ENCODE measurements at places on chromosomes 2 and 18.

DNA sequence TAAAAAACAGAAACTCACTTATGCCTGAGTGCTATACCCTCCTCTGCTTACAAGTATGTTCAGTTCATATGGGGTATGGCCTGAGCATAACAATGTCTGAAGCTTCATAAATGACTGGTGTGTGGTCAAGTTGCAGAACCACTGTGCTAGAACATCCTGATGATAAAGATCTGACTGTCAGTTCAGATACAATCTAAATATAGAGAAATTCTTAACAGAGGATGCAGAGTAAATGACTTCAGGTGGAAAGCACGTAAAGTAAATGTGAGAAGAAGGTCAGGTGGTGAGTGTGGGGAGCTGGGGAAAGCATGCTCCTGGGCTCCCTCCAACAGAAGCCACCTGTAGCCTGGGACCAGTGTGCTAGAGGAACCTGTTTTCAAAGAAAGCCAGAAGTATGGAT lies 926.2 kb downstream of the TSN start:
- DNase-seq = no peak

- no peak for DNase-seq
Measured at GRCh38 chr2:99777656-99778290, 288.0 kb upstream of the REV1 start.

DNA sequence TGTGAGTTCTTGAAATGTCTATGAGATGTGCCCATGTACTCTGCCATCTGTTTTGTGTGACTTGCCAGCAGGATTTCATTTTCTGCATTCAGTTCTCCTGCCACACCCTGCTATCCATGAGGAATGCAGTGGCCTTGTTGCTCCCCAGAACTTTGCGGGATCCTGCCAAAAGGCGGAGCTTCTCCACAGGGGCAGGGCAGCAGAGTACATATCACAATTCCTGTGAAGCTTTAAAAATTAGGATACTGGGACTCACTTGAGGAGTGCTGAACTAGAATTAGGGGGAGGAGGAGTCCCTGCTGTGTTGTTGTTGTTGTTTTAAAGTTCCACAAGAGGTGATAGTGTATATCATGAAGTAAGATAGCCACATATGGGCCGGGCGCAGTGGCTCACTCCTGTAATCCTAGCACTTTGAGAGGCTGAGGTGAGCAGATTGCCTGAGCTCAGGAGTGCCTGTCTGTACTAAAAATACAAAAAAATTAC lies 76.4 kb downstream of the TANC1 start:
- DNase-seq = no peak

DNA sequence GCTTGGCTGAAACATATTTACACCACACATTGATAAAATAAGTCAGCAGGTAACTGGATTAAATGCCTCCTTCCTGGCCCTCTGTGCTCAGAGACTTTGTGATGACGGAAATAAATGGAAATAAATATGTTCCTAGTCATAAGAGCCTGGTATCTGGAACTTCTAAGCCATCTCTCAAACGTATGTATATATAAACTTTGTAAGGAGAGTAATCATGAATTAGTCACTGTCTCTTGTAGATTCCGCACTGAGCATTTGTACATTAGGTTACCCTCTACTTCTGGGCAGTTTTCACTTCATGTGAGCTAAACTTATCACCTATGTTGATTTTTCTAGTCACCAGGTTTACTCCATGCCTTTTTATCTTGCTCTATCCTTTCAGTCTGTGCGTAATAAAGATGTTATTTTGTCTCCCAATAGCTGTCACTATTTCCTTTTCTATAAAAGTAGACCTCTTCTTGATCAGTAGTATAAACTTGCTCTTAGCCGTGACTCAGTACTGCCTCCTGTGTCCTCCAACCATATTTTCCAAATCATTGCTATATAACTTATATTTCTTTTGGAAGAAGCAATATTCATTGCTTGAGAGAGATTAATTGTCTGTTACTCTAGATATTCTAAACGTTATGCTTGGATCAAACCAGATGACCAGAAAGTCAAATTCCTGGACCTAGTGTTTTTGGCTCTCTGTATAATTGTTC lies 53.2 kb downstream of the FEZ2 start:
- no peak for DNase-seq

- no peak for DNase-seq
Measured at GRCh38 chr2:46495231-46496030, 16.1 kb downstream of the TMEM247 start.

GRCh38 chr2:230657906-230658305 lies 54.7 kb upstream of the CAB39 start:
- DNase-seq = no peak

DNA sequence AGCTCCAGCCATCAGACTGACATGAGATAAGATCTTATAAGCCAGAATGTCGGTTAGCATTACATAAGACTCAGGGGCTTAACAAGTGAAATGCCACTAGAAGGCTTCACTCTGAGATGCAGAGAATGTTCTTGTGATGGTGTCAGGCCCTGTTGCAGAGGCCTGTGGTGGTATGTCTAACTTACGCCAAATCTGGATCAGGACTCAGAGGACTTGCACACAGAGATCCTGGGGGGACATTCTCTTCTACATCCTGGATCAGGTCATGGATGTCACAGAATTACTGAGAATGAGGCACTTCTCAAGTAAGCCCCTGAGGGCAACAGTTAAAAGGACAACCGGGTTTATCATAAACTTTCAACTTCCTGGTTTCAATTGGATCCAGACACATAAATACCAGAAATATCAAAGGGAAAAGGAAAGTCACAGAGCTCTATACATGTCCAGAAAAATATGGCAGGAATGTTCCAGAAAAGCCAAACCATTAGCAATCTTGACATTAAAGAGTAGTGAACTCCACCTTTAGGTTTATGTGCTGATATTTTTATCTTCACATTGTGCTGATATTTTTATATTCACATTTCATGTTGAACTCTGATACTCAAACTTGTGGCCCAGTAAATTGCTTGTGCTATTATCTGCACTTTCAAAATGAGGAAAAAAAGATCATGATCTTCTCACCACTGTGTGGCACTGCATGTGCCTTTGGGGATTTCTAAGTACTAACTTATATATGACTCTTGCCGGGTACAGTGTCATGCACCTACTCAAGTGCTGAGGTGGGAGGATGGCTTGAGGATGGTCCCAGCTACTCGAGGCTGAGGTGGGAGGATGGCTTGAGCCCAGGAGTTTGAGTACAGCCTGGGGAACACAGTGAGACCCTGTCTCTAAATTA lies 137.5 kb upstream of the RNF152 start:
- DNase-seq = no peak

GRCh38 chr2:12320027-12320734 lies 396.6 kb upstream of the TRIB2 start:
- DNase-seq = no peak

- no peak for DNase-seq
Measured at GRCh38 chr18:80208620-80209019, 38.7 kb downstream of the PARD6G start.

- no peak for DNase-seq
Measured at GRCh38 chr2:111678161-111678560, 205.8 kb downstream of the ANAPC1 start.

GRCh38 chr18:58569490-58569911 lies 59.4 kb downstream of the ALPK2 start:
- DNase-seq = no peak

- no peak for DNase-seq
Measured at GRCh38 chr2:127671557-127672302, 3.6 kb downstream of the LIMS2 start.

DNA sequence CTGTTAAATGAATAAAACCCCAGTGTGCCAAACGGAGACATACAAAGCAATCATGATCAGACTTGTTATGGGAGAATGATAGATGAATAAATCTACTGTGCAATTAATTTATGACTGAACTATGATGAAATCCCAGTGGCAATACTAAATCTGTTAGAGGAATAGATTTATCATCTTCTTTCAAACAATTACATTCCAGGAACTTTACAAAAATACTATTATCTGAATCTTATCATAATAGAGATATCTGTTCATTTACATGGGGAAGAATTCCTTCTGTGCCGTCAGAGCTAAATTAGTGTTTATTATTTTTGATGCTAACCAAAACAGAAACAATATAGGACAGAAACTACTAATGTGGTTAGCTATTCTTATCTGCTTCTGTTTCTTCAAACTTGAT lies 208.5 kb downstream of the CAMKMT start:
- no peak for DNase-seq

- no peak for DNase-seq
Measured at GRCh38 chr2:42298132-42298531, 62.9 kb downstream of the COX7A2L start.

DNA sequence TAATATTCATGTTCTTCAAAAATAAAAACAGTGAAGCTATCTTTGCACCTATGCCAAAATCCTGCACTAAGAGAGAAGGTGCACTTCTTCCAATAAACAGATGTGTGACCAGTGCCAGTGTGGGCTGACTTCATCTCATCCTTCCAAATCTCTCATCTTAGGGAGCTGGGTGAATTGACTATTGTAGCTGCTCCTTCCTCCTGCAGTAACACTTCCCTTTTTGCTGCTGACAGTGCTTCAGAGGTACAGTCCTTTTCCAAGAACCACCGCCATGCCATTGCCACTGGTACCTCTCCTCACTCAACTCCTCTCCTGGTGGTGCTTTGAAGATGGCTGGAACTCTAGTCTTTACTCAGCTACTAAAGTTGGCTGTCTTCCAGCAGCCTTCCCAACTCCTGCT lies 42.1 kb upstream of the ARHGAP25 start:
- DNase-seq = no peak

DNA sequence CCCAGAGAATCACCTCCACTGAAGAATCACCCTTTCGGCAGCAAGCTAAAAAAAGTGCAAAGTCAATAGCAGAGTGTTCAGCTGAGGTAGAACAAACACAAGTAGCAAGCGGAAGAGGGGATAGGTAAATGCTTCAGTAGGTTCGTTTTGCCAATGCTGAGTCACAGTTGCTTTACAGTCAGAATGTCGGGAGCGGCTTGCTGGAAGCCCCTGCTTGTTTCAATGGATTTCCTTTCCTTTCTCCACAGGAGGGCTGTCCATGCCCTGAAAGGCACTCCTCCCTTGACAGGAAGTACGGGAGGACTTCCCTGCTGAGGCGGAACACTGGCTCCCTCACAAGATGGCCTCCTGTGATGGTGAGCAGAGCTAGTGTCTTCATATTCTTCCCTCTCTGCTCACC lies 146.2 kb upstream of the LYPD1 start:
- no peak for DNase-seq

GRCh38 chr2:30541680-30542079 lies 94.6 kb downstream of the LCLAT1 start:
- DNase-seq = no peak

- no peak for DNase-seq
Measured at GRCh38 chr18:34084635-34085034, 140.1 kb downstream of the NOL4 start.

- no peak for DNase-seq
Measured at GRCh38 chr2:40512256-40512655, 60.4 kb upstream of the SLC8A1 start.

- DNase-seq = no peak
Measured at GRCh38 chr18:57802213-57803102, 657 bp downstream of the ATP8B1 start.

- no peak for DNase-seq
Measured at GRCh38 chr2:146235158-146235557, 1609.7 kb upstream of the ACVR2A start.

- DNase-seq = no peak
Measured at GRCh38 chr2:113068706-113069485, 1.1 kb downstream of the IL1F10 start.

DNA sequence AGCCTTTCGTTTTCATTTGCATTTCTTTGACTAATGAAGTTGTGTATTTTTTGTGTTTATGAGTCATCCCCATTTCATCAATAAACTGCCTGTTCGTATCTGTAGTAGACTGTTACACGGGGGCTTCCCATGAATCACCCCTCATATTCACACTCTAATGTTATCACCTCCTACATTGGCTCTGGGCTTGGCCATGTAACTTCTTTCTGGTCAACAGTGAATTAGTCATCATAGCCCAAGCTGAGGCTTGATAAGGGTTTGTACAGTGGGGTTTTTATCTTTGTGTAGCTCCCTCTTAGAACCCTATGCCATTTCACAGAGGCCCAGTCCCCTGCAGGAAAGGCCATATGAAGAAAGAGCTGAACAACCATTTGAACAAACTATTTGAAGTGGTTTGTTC lies 151.0 kb downstream of the CCBE1 start:
- no peak for DNase-seq

- DNase-seq = no peak
Measured at GRCh38 chr18:49934457-49934856, 121.1 kb upstream of the ACAA2 start.

DNA sequence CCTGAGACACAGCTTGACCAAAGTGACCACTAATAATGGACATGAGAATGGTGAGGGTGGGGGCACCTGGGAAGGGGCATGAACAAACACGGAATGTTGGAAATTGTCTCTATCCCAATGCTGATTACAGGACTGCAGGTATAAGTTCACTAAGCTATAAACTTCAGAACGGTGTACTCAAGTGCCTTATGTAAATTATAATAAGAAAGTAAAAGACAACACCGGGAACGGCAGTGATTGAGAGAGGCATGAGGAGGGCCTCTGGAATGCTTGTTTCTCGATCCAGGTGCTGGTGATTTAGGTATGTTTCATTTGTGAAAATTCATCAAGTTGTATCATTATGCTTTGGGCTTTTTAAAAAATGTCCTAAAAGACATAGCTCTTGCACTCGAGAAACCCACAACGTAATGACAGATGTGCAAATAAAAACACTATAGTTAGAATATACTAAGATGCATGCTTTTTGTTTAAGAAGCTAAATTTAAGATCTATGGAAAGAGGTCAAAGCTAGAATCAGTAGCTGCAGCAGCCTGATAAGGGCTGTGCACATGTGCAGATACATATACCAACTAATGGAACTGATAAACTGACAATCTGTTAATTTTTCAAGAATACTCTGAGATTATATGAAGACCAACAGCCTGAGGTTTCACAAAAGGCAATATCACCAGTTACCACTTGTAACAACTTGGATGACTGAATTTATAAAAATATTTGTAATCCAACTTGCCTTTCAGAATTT lies 7.6 kb downstream of the HIBCH start:
- DNase-seq = no peak

GRCh38 chr2:201942531-201942930 lies 91.1 kb upstream of the FZD7 start:
- no peak for DNase-seq

- DNase-seq = no peak
Measured at GRCh38 chr2:239370876-239371725, 29.7 kb downstream of the HDAC4 start.

- no peak for DNase-seq
Measured at GRCh38 chr2:80778704-80779103, 474.2 kb upstream of the LRRTM1 start.

- DNase-seq = no peak
Measured at GRCh38 chr2:37005118-37005868, 39.0 kb upstream of the STRN start.

GRCh38 chr2:118145207-118145606 lies 56.9 kb downstream of the INSIG2 start:
- no peak for DNase-seq

DNA sequence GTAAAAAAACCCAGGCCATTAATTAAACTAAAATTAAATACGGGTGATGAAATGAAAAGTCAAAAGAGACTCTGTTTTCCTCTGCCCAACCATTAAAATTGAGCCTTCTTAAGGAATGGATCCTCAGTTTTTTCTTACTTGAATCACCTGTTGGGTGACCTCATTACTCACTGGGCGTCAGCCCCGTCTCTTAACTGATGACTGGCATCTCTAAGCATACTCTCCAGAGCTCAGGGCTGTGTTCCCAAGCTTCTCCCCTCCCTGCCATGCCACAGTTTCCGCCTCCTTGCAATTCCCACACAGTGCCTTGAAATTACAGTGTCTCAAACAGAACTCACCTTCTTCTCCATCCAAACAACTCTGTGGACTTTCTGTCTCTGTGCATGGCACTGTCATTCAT lies 421.1 kb upstream of the CELF4 start:
- DNase-seq = no peak

Measured in stimulated activated CD4-positive, alpha-beta T cell treated with anti-CD3 and anti-CD28 coated beads, Interleukin-15, amount 100 ng/mL, for 48 hours (primary cell).